ENCODE measurements at places on chromosomes 1 and 21.

DNA sequence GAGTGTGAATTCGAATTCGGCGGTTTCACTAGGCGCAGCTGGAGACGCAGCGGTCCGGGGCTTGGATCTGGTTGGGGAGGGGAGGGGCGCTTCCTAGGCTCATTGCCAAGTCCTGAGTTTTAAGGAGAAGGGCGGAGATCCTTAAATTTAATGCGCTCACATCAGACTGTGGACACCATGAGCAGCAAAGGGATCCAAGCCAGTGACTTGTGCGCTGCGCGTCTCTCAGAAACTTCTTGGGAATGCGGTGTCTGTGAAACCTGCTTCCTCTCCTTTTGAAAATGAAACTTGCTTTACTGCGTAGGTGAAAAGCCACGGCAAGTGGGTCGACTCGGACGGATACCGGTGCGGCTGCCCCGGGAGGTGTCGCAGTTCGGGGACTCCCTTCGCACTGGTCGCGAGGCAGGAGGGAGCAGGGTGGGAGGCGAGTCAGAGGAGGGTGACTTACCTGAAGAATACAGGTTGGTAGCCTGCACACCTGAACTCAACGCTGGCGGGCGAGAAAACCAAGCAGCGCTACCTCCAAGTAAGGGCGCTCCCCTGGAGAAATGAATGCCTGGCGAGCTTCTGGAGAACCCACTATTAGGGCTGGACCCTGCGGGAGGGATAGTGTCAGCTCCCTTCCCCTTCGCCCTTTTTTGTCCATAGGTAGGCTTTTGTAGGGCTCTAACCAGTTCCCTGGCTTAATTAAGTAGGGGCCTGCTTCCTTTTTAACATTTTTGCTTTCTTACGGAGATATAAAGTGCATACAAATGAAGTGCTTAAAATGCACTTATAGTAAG, 992 bp downstream of the TENT5C start:
- DNase-seq, result no peak

- no peak for DNase-seq
Measured at GRCh38 chr1:31792541-31792940, 23.3 kb downstream of the SPOCD1 start.

GRCh38 chr1:39799770-39800470, 11.3 kb upstream of the BMP8B start:
- DNase-seq, result no peak

- DNase-seq, result no peak
Measured at GRCh38 chr1:2506007-2506860, 20.2 kb downstream of the PANK4 start.

- DNase-seq, result no peak
Measured at GRCh38 chr1:44554706-44555105, 119.6 kb downstream of the TMEM53 start.

DNA sequence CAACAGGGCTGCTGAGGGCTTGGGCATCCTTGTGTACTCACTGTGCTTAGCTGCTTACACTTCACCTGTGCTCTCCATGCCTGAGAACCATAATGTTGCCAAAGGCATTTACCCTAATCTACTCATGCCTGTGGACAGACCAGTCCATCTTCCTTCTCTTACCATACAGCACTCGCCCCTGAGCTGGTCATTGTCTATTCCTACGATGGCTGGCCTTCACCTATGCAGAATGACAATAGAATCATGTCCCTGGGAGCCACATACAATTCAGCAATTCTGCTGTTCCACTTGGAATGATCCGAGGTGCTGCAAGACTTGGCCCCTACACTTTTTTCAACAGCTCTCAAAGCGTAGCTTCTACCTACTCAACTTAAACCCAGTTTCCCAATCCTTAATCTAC, 96.5 kb downstream of the PAPPA2 start:
- DNase-seq, result no peak

DNA sequence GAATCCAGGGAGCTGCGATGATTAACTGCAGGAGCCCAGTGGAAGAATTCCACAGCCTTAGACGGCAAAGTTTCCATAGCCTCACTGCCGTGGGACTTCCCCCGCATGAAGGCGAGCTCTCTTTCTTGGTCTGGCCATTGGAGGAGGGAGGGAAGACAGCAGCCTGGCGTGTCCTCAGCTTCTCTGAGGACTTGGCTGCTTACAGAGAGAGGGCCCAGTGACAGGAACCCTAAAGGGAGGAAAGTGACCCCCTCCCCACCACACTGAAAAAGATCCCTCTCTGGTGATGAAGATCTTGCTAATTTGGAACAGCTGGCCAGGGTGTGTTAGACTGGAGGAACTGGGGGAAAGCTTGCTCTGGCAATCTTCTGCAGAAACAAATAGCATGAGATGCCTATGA, 41.0 kb downstream of the ATP2B4 start:
- DNase-seq, result no peak

DNA sequence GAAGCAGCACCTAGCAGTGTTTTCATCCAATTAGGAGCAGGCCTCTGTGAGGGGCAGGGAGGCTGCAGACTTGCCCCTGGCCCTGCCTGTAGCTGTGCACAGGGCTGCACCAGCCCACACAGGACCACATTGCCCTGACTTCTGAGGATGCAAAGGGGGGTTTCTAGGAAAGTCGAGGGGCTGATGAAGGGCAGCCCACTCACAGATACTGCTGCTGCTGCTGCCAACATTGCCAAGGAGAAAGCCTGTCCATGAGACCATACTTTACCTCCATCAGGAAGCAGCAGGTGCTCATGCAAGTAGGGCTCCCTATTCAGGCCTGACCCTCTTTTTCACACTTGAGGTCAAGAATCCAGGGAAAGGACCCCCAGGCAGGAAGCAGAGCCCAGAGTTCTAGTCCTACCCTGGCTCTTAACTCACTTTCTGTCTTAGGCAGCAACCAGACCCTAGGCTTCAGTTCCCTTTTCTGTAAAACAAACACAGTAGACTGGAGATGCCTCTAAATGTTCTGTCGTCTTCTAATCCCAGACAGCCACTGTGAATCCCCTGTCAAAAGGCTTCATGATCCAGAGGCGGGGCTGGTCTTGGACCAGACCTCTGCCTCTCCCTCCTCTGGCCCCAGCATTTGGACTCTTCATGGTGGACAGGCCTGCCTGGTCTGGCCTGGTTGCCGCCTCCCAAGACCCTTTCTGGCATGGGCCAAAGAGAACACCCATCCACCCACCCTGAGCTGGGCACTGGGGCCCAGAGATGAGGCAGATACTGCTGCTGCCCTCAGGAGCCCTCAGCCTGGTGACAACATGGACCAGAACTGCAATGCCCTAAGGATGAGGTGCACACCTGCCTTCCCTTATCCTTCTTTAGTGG, 120.2 kb downstream of the GLIS1 start:
- DNase-seq, result no peak

- no peak for DNase-seq
Measured at GRCh38 chr21:44421901-44422840, 33.1 kb upstream of the LRRC3 start.

GRCh38 chr1:53585129-53585528, 125.9 kb downstream of the DMRTB1 start:
- DNase-seq, result no peak

- DNase-seq, result no peak
Measured at GRCh38 chr1:235624721-235625333, 24.8 kb downstream of the GNG4 start.

GRCh38 chr1:40594187-40594531, 62.7 kb downstream of the ZNF684 start:
- no peak for DNase-seq

DNA sequence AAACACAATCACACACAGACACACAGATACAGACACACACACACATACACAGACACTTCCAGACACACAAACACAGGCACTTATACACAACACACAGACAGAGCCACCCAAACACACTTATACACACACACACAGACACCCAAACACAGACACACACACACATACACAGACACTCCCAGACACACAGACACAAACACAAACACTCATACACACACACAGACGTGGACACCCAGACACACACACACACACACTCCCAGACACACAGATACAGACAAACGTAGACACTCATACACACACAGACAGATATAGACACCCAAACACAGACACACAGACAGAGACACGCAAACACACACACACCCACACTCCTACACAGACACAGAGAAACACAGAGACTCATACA, 272.1 kb downstream of the GRIK3 start:
- no peak for DNase-seq

DNA sequence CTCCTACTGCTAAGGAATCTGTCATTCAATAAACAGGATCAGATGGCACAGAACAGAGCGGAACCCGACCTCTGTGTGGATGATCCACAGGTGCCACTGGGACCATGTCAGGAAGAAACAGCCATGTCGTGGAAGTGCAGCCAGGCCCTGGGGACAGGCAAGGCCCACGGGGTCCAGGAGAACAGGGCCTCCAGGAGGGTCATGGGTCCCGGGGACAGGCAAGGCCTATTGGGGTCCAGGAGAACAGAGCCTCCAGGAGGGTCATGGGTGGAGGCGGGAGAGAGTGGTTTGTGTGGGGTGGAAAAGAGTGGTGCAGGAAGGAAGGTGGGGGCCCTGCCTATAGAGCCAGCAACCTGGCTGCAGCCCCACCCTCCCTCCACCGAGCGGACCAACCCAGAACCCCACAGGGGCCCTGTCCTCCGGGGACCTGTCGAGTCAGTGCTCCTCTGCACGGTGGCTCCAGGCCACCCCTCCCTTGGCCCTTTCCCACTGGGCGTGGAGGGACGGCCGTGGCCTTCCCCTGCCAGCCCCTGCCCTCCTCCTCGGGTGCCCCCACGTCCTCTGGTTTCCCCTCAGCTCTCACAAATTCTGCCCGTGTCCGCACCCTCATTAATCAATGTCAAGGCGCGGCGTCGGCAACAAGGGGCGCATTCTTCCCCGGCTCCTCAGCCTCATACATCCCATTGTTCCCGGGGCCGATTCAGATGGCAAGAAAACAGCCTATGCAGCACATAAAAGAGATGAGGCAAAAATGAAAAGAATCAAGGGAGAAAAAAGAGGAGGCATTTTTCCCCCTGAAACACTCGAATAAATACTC, 146.4 kb downstream of the PRDM16 start:
- no peak for DNase-seq

GRCh38 chr1:9198538-9199361, 35.8 kb upstream of the H6PD start:
- no peak for DNase-seq

DNA sequence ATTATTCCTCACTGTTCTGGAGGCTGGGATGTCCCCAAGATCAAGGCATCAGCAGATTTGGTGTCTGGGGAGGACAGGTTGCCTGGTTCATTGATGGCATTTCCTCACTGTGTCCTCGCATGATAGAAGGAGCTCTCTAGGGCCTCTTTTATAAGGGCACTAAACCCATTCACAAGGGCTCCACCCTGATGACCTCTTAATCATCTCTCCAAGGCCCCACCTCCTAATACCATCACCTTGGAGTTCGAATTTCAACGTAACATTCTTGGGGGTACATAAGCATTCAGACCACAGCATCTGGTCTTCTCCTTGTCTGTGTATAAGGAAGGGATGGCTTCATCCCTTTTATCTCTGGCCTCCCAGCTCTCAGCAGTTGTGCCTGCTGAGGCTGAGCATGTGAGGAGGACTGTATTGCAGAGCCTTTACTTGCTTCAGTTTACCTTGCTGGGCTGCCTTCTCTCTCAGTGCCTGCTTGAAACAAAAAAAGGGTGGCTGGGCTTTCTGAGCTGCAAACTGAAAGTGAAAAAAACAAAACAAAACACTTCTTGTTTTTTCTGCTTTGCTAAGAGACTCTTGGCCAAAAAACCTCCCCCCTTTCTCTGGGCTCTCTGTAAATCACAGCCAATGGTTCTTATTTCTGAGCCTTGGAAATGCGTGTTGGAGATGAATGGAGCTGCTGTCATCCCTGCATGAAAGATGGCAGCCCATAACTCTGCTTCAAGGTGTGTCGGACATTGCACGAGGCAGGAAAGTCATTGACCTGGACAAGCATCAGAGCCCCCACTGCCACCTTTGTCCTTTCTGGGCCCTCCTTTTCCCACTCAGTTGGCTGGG, 75.8 kb downstream of the RHOU start:
- no peak for DNase-seq

GRCh38 chr1:155006601-155007101, 4.0 kb downstream of the ZBTB7B start:
- DNase-seq, result no peak

DNA sequence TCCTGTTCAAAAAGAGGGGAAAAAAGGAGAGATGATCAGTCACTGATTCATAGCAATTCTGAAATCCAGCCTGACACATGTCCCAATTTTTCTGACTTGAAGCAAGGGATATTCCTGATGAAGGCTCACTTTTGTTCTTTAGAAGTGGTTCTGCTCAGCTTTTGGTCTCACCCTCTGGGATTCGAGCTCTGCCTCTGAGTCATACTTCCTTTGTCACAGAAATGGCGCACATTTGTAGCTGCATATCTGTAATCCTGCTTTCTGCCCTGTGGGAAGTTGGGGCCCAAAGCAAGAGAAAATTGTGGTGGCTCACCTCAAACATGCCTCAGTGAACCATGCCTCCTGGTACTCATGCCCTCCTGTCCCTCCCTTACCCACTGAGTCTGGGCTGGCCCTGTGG, 22.3 kb upstream of the FAM78B start:
- DNase-seq, result no peak

- DNase-seq, result no peak
Measured at GRCh38 chr1:184330875-184331274, 56.0 kb upstream of the C1orf21 start.

DNA sequence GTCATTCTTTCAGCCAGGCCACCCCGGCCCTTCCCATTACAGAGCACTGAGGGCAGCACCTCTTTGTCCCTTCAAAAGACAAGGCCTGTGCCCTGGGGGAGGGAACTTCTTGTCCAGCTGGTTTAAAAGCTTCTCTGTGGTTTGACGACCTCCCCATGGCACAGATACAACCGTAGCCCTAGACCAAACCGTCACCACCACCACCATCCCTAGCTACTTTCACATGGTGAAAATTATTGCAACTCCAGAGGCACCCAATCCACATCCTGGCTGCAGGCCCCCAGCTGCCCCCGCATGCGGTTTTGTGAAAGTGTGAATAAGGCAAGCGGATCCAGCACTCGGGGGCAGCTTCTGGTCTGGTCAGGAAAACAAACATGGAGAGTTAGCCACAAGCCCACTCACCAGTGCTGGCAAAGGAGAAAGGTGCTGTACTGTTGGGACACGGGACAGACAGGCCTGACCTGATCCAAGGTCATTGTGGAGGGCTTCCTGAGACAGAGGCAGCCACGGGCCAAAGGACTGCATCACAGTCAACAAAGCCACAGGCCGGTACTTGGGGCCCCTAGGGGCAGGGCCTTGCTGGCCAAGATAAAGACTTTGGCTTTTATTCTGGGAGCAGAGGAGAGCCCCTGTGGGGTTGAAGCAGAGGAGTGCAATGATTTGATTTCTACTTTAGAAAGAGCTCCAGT, 31.2 kb downstream of the CDCA8 start:
- no peak for DNase-seq

DNA sequence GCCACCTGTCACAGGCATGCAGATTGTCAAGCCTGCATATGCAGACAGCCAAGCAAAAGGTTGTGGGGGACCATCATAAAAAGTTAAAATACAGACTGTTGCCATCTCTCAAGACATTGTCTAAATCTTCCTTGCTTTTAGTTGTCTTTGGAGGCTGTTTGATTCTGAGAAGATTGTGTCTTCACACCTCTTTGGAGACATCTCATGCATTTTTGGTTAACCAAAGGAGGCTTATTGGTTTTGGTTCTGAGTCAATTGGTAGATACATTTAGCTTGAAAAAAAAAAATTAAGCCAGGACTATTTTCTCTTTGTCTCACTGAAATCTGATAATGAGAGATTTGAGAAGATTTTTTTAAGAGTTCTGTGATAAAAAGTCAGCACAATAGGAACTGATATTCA, 217.6 kb downstream of the LYPLAL1 start:
- DNase-seq, result no peak

GRCh38 chr1:117615474-117615873, 9.6 kb downstream of the TENT5C start:
- DNase-seq, result peak; percentile 27

- DNase-seq, result no peak
Measured at GRCh38 chr1:213110349-213111300, 59.6 kb downstream of the RPS6KC1 start.
